ENCODE measurements at places on chromosomes 7 and 10. TPM values are rescaled to one million over a fixed set of nuclear protein-coding genes. Genes with fewer than 3 reads are reported as not detected.

The AKR1C4 gene
- total RNA-seq, result not detected

The PLXNA4 gene
- 12.2 TPM for total RNA-seq

The EGFR gene
- total RNA-seq, result 15.7 TPM

The KNDC1 gene
- total RNA-seq, result 0.50 TPM

The SLC26A5 gene
- not detected for total RNA-seq

The TEX36 gene
- total RNA-seq, result not detected

The CALHM3 gene
- not detected for total RNA-seq

The HYAL4 gene
- total RNA-seq, result 0.42 TPM

The GPR85 gene
- 3.4 TPM for total RNA-seq

The SORCS1 gene
- total RNA-seq, result 4.5 TPM

The EPHA1 gene
- 0.46 TPM for total RNA-seq

The CDHR1 gene
- total RNA-seq, result 2.4 TPM

The INHBA gene
- total RNA-seq, result 66.4 TPM

The GRM3 gene
- total RNA-seq, result 0.49 TPM

The NPC1L1 gene
- 0.06 TPM for total RNA-seq

The NRCAM gene
- 1.1 TPM for total RNA-seq

The PFKP gene
- 120 TPM for total RNA-seq

The PROSER2 gene
- 2.2 TPM for total RNA-seq

The WDR86 gene
- 0.17 TPM for total RNA-seq

The SMARCD3 gene
- total RNA-seq, result 291 TPM

The CALML3 gene
- total RNA-seq, result not detected

The CYP2W1 gene
- not detected for total RNA-seq

The GAD2 gene
- total RNA-seq, result not detected

The PRKAR1B gene
- 38.3 TPM for total RNA-seq

The TSPAN13 gene
- 15.2 TPM for total RNA-seq

The NEBL gene
- 522 TPM for total RNA-seq

The TACR2 gene
- total RNA-seq, result 0.46 TPM

The ALOX5 gene
- total RNA-seq, result 13.0 TPM

The MPP7 gene
- 11.5 TPM for total RNA-seq

The ACBD7 gene
- not detected for total RNA-seq

The A1CF gene
- total RNA-seq, result 0.18 TPM

The PAPOLB gene
- total RNA-seq, result 0.39 TPM

The IGFBP3 gene
- total RNA-seq, result 212 TPM

The FGFR2 gene
- 20.4 TPM for total RNA-seq

The RSBN1L gene
- total RNA-seq, result 13.2 TPM

The MKX gene
- total RNA-seq, result 0.31 TPM

The FAM25C gene
- not detected for total RNA-seq

The CPA1 gene
- 1.0 TPM for total RNA-seq

The FGL2 gene
- total RNA-seq, result 29.4 TPM

The UPK3BL2 gene
- 8.3 TPM for total RNA-seq

The SKIDA1 gene
- total RNA-seq, result 2.1 TPM

The ARMH3 gene
- total RNA-seq, result 59.5 TPM

The COMMD3 gene
- 67.7 TPM for total RNA-seq

The FAM171A1 gene
- 13.6 TPM for total RNA-seq

The TET1 gene
- 2.8 TPM for total RNA-seq

The ADGRA1 gene
- not detected for total RNA-seq

All from right cardiac atrium (tissue), 5 donors.